ENCODE measurements at places on chromosomes 6 and 20. TPM values are rescaled to one million over a fixed set of nuclear protein-coding genes. Genes with fewer than 3 reads are reported as not detected.

GRCh38 chr6:74579794-74580193 is 626.1 kb downstream of the COL12A1 start:
- no peak overlapping the region for H3K27ac ChIP-seq
- H3K36me3 ChIP-seq = no peaks in the 10 kb centered on the region
- H3K27me3 ChIP-seq = no peaks in the 10 kb centered on the region
- no peak overlapping the region for H3K4me3 ChIP-seq

The AVP gene
- total RNA-seq = not detected

The HTR1B gene
- total RNA-seq = not detected

The TGM3 gene
- not detected for total RNA-seq

GRCh38 chr20:4051413-4052138 is 36.2 kb upstream of the RNF24 start:
- no peaks in the 10 kb centered on the region for H3K4me1 ChIP-seq
- no peak overlapping the region for H3K4me3 ChIP-seq
- no peaks in the 10 kb centered on the region for H3K36me3 ChIP-seq

The TBC1D32 gene
- total RNA-seq = 12.1 TPM

DNA sequence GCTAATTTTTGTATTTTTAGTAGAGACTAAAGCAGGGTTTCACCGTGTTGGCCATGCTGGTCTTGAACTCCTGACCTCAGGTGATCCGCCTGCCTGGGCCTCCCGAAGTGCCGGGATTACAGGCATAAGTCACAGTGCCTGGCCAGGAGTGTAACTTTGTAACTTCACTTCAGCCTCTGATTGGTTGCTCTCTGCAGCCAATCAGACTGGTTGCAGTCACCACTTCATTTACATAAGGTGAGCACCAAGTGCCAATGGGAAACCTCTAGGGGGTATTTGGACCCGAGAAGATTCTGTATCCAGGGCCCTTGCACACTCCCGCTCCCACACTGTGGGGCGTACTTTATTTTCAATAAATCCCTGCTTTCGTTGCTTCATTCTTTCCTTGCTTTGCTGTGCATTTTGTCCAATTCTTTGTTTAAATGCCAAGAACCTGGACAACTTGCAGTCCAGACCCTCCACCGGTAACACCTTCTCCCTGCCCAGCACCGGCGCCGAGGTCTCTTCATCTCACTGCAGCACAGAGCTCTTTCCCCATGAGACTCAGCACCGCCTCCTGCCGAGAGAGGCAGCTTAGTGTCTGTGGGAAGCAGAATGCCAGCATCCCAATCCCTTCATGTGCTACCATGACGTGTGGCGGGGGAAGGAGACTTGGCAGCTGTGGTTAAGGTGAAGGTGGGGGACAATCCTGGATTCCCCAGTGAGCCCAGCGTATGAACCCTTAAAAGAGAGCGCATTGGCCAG is 14.0 kb upstream of the MRGBP start:
- no peak for DNase-seq
- no peaks in the 10 kb centered on the region for H3K36me3 ChIP-seq
- H3K27me3 ChIP-seq = peaks cover 2% of the 10 kb centered on the region
- peaks cover 10% of the 10 kb centered on the region for H3K4me1 ChIP-seq

- no peak overlapping the region for H3K4me3 ChIP-seq
- no peak overlapping the region for H3K27ac ChIP-seq
- peaks cover 2% of the 10 kb centered on the region for H3K36me3 ChIP-seq
These were observed 14.5 kb downstream of the TFAP2A start for GRCh38 chr6:10400330-10400729.

DNA sequence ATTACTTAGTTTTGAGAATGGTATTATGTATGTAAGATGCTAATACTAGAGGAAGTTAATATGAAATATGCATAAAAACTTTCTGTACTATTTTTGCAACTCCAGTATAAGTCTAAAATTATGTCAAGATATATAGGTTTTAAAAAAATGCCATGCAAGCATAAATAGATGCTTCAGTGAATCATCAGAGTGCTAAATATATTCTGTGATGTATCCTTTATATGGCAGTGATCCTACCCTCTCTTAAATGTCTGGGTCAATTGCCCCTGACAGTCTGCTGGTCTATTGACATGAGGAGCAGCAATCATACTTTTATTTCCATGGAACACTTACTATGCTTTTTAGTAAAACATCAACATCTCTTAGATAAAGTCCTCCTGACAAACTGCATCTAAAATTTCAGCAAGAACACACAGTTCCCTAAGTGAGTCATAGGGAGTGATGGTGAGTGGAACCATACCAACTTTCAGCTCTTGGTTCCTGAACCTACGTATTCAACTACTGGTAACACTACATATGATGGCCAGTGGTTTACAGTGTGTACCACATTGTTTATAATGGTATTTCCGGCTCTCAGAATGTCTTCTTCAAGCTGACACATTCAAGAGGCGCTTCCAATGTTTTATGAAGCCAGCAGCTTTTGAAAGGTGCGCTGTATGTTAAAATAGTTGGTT is 928.7 kb upstream of the GJE1 start:
- H3K4me3 ChIP-seq = no peak overlapping the region
- H3K27ac ChIP-seq = no peak overlapping the region
- no peaks in the 10 kb centered on the region for H3K4me1 ChIP-seq
- no peaks in the 10 kb centered on the region for H3K27me3 ChIP-seq
- no peak for DNase-seq

Measured in activated naive CD8-positive, alpha-beta T cell treated with anti-CD3 and anti-CD28 coated beads, Interleukin-2, amount 10 ng/mL, durations not matched to agents 7 days and 5 days (primary cell).